ENCODE measurements at places on chromosomes 2 and 18. TPM values are rescaled to one million over a fixed set of nuclear protein-coding genes. Genes with fewer than 3 reads are reported as not detected.

ALLC gene
- total RNA-seq: 0.16 TPM

C1GALT1C1L gene
- not detected for total RNA-seq

SLC40A1 gene
- total RNA-seq: 14.6 TPM

HTR2B gene
- total RNA-seq: not detected

DNA sequence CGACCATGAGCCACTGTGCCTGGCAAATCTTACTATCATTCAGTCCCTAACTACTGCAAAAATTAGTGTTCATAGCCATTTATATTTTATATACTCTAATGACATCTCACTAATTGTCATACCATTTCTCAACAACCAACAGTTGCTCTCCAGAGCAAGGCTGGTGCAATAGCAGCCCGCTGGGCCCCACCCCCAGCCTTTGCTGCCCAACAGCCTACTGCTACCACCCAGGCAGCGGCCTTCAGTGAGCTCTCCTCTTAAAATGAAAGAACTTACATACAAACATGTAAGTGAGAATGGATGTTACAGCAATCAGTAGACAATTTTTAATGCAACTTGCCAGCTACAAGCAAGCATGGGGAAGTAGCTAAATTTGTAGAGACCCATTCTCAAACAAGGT lies 90.5 kb downstream of the HNRNPLL start:
- no peak overlapping the region for H3K27ac ChIP-seq
- H3K4me1 ChIP-seq: peaks cover 2% of the 10 kb centered on the region
- H3K36me3 ChIP-seq: no peaks in the 10 kb centered on the region
- no peak for DNase-seq

DNA sequence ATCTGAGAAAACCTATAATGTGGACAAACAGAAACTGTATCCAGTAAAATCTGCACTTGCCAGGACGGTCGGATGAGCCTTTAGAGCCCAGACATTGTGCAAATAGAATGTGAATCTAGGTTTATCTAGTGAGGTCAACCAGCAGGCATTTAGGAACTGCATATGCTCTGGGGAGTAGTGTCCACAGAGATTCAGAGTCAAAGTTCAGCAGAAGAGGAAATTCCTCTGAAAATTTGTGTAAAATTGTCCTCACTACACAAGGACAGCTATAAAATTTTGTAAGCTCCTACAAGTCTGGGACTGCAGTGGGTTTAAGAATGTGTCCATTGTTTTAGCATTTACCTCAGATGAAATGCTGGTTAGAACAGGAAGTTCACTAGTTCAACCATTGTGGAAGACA lies 9.8 kb upstream of the NDUFV2 start:
- no peaks in the 10 kb centered on the region for H3K36me3 ChIP-seq
- no peaks in the 10 kb centered on the region for H3K27me3 ChIP-seq
- no peak for DNase-seq
- peaks cover 16% of the 10 kb centered on the region for H3K4me1 ChIP-seq
- H3K4me3 ChIP-seq: no peak overlapping the region

- no peaks in the 10 kb centered on the region for H3K4me1 ChIP-seq
- DNase-seq: no peak
- H3K36me3 ChIP-seq: no peaks in the 10 kb centered on the region
- H3K4me3 ChIP-seq: no peak overlapping the region
- no peaks in the 10 kb centered on the region for H3K27me3 ChIP-seq
Measured at GRCh38 chr2:145028101-145028920, 508.4 kb upstream of the ZEB2 start.

DNA sequence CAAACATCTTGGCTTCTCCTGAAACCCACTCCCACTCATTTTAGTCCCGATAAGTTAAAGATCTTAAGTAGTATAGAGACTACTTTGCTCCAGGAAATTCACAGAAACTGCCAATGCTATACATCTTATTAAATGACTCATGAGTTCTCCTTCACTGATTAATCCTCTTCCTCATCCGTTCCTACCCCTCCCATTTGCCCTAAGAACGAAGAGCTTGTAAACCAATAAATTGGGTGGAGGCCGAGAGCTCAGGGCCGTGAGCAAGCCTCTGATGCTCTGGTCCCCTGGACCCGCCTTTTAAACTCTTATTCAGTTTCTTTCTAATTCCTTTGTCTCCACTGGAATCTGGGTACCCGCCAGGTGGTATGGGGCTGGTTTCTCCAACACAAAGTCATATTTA lies 68.6 kb downstream of the METTL8 start:
- H3K36me3 ChIP-seq: peaks cover 9% of the 10 kb centered on the region
- no peaks in the 10 kb centered on the region for H3K27me3 ChIP-seq
- no peak for DNase-seq
- H3K4me3 ChIP-seq: no peak overlapping the region

DNA sequence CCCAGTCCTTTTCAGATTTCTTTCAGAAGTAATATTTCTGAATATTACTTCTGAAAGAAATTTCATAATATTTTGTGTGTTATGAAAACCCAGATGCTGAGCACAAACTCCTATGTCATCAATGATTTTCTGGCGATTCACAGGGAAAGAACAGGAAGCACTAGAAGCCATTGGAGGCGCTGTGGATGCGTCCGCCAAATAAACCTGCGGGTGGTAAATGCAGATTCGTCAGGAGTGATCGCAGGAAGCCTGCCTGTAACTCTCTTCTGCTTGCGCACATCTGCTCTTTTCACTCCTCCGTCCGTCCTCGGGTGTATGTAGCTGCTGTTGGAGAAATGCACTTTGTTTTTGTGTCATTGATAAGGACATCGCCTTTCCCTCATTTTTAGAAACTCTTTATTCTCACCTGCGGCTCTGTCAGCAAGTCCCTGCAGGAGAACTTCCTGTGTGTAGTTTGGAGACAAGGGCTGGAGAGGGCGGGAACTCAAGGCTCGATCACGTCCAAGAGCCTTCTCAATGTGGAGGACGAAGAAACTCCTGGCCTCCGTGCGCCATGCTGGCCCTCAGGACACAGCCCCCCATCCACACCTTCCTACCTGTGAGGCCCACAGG lies 483.8 kb downstream of the GALR1 start:
- peaks cover 2% of the 10 kb centered on the region for H3K27me3 ChIP-seq
- H3K36me3 ChIP-seq: no peaks in the 10 kb centered on the region
- DNase-seq: no peak
- peak overlapping the region; percentile 17 for H3K4me3 ChIP-seq
- H3K4me1 ChIP-seq: no peaks in the 10 kb centered on the region
- no peak overlapping the region for H3K27ac ChIP-seq

DNA sequence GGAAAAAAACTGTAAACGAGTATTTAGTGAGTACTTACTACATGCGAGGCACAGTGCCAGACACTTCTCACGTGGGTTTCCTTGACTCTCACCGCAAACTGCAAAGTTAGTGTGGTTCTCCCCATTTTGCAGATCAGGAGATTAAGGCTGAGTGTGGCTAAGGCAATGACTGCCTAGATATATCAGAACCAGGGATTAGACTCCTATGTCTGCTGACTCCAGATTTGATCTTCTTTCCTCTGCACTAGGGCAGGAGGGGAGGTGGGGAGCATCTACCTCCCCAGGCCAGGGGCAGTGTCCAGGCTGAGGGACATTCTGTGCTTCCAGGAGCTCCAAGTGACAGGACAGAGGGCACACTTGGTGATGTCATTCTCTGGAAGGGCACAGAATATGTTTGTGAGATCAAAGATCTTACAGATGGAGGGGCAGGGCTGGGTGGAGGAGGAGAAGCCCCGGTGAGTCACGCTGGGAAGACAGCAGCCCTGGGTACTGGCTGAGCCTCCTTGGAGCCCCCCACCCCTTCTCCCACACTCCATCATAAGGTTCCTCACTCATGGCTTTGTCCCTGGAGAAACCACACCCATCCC lies 92.4 kb downstream of the RHOB start:
- no peak overlapping the region for H3K27ac ChIP-seq
- peaks cover 23% of the 10 kb centered on the region for H3K27me3 ChIP-seq
- no peaks in the 10 kb centered on the region for H3K36me3 ChIP-seq
